Cardiac septum (tissue), 1 donor: ENCODE measurements at places on chromosomes 12 and 14.

GRCh38 chr12:32545413-32545980 lies 133.6 kb upstream of the DNM1L start:
- no peak for DNase-seq

GRCh38 chr14:36863271-36863670 lies 201.6 kb downstream of the PAX9 start:
- DNase-seq = no peak

- DNase-seq = no peak
Measured at GRCh38 chr12:125528281-125528680, 463.0 kb downstream of the AACS start.

GRCh38 chr12:49865782-49866135 lies 22.9 kb upstream of the BCDIN3D start:
- DNase-seq = peak; percentile 54

- DNase-seq = no peak
Measured at GRCh38 chr14:22544881-22545420, 44.1 kb downstream of the DAD1 start.

DNA sequence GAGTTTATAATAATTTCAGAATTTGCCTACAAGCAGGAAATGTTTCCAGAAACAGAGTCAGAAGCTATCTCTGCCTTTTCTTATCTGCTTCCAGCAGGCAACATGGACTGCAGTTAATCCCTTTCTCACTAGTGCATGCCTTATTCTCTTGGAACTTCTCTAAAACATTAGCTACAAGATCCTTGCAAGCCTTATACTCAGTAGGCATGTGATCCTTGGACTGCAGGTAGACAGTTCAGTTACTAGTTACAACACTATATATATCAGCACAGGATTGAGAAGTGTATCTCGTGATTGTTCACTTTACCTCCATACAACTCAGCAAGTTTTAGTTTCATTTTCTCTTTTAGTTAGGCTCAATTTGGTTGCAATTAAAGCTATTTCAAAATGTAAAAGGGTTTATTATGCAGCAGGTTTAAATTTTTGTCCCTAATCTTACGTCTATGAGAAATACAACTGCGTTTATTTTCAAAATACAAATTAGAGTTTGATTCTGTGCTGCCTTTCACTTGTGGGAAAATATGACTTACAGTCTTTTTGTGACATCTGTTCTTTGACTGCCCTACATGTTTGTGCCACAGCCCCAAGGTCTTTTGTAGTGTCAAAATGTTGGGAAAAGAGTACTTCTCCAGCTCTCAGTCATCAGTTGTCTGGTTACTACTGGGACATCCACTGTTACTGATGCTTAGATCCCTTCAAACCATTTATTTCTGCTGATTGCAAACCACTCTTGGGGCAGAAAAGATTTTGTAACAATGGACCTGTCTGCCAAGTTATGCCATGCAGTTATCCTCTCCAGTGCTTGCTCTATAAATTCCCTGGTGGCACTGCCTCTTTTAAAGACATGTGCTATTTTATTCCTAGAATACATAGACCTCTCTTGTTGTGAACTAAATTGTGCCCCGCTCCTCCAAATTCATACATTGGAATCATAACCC lies 709.0 kb upstream of the FOXG1 start:
- no peak for DNase-seq

GRCh38 chr12:87196321-87196720 lies 832.9 kb downstream of the C12orf50 start:
- DNase-seq = no peak

DNA sequence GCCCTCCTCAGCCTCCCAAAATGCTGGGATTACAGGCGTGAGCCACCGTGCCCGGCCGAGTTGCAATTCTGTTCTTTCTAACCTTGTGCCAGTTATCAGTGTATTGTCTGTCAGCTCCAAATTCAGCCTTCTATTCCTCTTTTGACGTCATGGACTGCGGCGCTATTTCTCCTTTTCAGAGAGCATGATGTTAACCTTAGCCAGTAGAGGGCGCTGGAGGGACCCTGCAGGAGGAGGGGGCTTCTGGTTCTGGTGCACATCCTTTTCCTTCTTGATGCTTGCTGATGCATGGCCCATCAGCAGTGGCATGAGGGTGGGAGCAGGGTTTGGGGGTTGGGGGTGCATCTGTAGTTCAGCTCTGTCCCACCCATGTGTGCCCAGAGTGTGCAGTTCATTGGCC lies 179.3 kb upstream of the RMST start:
- no peak for DNase-seq

- no peak for DNase-seq
Measured at GRCh38 chr12:48281811-48282210, 68.9 kb downstream of the ZNF641 start.

GRCh38 chr12:30979371-30980259 lies 53.1 kb downstream of the TSPAN11 start:
- DNase-seq = no peak
